ENCODE measurements at places on chromosomes 7 and 10.
A peak's percentile ranks its signal among the peaks of the same experiment; 100 is the strongest.

GRCh38 chr7:19104811-19105210, 12.6 kb downstream of the TWIST1 start:
- no peaks in the 10 kb centered on the region for H3K4me1 ChIP-seq
- H3K4me3 ChIP-seq = no peak overlapping the region
- no peak overlapping the region for H3K27ac ChIP-seq

DNA sequence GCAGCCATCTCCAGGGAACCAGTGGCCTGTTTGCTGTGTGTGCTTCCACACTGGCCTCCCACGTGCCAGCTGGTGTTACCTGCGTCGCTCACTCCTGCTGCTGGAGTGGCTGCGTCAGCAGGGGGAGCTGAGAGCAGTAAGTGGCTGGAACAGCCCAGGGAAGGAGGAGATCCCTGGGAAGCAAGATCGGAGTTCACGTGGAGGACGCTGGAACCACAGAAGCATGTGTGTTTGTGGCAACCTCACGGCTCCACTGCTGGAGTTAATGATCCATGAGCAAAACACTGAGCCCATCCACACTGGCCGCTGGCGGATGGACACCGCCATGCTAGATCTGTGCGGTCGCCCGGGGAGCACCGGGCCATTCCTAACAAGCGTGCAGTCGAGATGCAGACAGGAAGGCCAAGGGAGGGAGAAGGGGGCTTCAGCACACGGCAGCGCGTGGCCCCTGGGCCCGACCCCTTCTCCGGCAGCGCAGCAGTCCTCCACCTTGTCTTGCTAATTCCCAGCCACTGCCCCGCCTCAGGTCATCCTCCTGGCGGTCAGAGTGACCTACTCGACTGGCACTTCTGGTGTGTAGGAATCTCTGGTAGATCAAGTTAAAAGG, 68.5 kb upstream of the EEPD1 start:
- no peaks in the 10 kb centered on the region for H3K27me3 ChIP-seq
- H3K4me3 ChIP-seq = no peak overlapping the region
- peak; percentile 84 for DNase-seq
- no peak overlapping the region for H3K27ac ChIP-seq

GRCh38 chr10:18793951-18794350, 134.7 kb downstream of the ARL5B start:
- no peaks in the 10 kb centered on the region for H3K27me3 ChIP-seq
- no peak overlapping the region for H3K4me3 ChIP-seq
- DNase-seq = no peak
- no peak overlapping the region for H3K27ac ChIP-seq
- H3K36me3 ChIP-seq = no peaks in the 10 kb centered on the region
- no peaks in the 10 kb centered on the region for H3K4me1 ChIP-seq

DNA sequence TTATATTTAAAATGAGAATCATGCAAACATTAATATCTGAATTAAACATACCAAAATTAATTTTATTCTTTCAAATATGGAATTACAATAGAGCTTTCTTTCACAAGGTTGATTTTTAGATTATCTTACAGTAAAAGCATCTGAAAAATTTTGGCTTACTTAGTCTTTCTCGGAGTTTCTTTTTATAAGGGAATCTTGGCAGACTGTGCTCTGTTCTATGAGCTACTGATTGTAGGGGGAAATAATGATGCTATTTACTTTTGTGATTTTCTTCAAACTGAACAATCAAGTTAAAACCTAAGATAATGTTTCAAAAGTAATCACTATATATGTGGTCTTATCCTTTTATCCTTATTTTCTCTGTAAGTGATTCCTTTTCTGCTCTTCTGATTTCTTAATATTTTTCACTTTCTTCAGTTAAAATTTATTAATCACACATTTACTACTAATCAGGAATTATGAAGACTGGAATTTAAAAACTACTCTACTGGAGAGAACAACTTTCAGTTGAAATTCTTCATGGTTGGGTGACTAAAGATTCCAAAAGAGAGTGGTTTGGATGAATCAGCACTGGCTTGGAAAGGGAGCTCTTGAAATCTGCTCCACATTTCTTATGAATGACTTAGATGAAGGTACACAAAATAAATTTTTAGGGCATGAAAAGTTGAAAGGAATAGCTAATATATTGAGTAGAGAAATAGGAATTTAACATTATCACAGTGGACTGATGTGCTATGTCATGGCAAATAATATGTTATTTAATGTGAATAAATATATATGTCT, 103.9 kb downstream of the PPP1R9A start:
- no peak overlapping the region for H3K27ac ChIP-seq
- no peaks in the 10 kb centered on the region for H3K36me3 ChIP-seq
- DNase-seq = no peak
- no peaks in the 10 kb centered on the region for H3K4me1 ChIP-seq
- no peaks in the 10 kb centered on the region for H3K27me3 ChIP-seq

DNA sequence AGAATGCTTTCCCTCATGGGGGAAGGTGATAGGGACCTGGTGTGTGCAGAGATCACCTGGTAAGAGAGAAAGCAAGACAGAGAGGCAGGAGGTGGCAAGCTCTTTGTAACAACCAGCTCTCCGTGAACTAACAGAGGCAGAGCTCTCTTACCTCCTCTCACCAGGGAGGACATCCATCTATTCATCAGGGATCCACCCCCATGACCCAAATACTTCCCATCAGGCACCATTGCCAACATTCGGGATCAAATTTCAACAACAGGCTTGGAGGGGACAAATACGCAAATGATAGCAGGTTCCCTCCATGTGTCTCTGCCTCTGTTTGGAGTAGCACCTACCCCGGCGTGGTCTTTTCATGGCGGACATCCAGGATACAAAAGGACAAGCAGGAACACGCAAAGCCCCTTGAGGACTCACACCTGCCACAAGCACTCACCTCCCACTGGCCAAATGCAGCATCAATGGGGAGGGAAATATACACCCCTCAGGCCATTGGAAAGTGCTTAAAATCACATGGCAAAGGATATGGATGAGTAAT, 431.2 kb upstream of the AUTS2 start:
- H3K4me1 ChIP-seq = no peaks in the 10 kb centered on the region
- H3K4me3 ChIP-seq = no peak overlapping the region
- H3K27ac ChIP-seq = no peak overlapping the region
- no peaks in the 10 kb centered on the region for H3K27me3 ChIP-seq

- no peak for DNase-seq
- no peak overlapping the region for H3K27ac ChIP-seq
- H3K4me1 ChIP-seq = no peaks in the 10 kb centered on the region
- H3K4me3 ChIP-seq = no peak overlapping the region
Measured at GRCh38 chr10:29450405-29450804, 161.5 kb downstream of the LYZL1 start.

GRCh38 chr10:112634096-112634830, 187.2 kb downstream of the VTI1A start:
- H3K4me1 ChIP-seq = peaks cover 8% of the 10 kb centered on the region
- no peaks in the 10 kb centered on the region for H3K36me3 ChIP-seq
- H3K4me3 ChIP-seq = no peak overlapping the region
- no peak overlapping the region for H3K27ac ChIP-seq
- H3K27me3 ChIP-seq = no peaks in the 10 kb centered on the region
- no peak for DNase-seq

- no peak overlapping the region for H3K4me3 ChIP-seq
- no peaks in the 10 kb centered on the region for H3K36me3 ChIP-seq
- DNase-seq = no peak
- H3K27me3 ChIP-seq = no peaks in the 10 kb centered on the region
Measured at GRCh38 chr7:114821030-114821900, 100.6 kb upstream of the MDFIC start.

- H3K4me1 ChIP-seq = no peaks in the 10 kb centered on the region
- no peak overlapping the region for H3K27ac ChIP-seq
- H3K4me3 ChIP-seq = no peak overlapping the region
- no peaks in the 10 kb centered on the region for H3K36me3 ChIP-seq
- peak; percentile 22 for DNase-seq
Measured at GRCh38 chr7:71824006-71824760, 588.0 kb downstream of the CALN1 start.

GRCh38 chr10:70513848-70514309, 35.3 kb downstream of the PALD1 start:
- no peaks in the 10 kb centered on the region for H3K27me3 ChIP-seq
- peaks cover 4% of the 10 kb centered on the region for H3K4me1 ChIP-seq
- H3K4me3 ChIP-seq = no peak overlapping the region
- H3K36me3 ChIP-seq = no peaks in the 10 kb centered on the region
- DNase-seq = no peak

GRCh38 chr7:20988340-20988739, 201.7 kb upstream of the SP8 start:
- H3K4me1 ChIP-seq = no peaks in the 10 kb centered on the region
- H3K4me3 ChIP-seq = no peak overlapping the region
- no peaks in the 10 kb centered on the region for H3K36me3 ChIP-seq
- no peaks in the 10 kb centered on the region for H3K27me3 ChIP-seq

DNA sequence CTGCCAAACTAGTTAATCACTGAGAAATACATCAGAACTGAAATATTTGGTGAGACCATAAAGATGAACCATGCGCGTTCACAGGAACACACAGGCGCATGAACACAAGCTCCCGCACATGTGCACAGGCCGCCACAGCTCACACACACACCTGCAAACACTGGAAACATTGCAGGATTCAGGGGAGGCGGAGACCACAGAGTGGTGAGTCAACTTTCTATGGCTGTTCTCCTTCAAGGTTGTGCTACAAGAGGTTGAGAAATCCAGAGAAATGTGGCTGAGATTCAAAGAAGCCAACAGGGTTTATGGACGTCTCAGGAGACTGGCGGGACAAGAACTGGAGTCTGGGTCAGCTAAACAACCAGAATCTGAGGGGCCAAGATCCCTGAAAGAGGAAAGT, 17.8 kb downstream of the ESYT2 start:
- no peaks in the 10 kb centered on the region for H3K27me3 ChIP-seq
- no peak overlapping the region for H3K4me3 ChIP-seq
- peak overlapping the region; percentile 61 for H3K27ac ChIP-seq
- H3K4me1 ChIP-seq = peaks cover 13% of the 10 kb centered on the region
- DNase-seq = peak; percentile 35

DNA sequence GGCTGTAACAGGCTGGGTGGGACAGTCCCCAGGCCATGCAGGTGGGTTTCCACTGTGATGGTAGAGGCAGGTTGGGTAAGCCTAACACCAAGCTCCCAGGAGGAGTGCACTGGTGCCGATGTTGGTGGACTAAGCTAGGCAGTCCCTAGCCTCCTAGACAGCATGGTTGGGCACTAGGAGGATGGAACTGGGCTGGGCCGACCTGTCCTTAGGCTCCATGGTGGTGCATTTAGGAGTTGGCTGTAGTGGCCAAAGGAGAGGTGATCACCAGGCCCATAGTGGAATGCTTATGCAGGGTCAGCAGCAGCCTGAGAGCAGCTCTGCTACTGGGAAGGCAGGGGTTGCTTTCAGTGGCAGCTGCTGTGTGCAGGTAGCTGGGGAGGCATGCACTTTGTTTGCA, 247.7 kb upstream of the CNTNAP2 start:
- no peak overlapping the region for H3K27ac ChIP-seq
- H3K36me3 ChIP-seq = no peaks in the 10 kb centered on the region
- DNase-seq = no peak
- no peaks in the 10 kb centered on the region for H3K4me1 ChIP-seq
- no peak overlapping the region for H3K4me3 ChIP-seq

- no peaks in the 10 kb centered on the region for H3K27me3 ChIP-seq
- no peaks in the 10 kb centered on the region for H3K4me1 ChIP-seq
- no peak for DNase-seq
- no peaks in the 10 kb centered on the region for H3K36me3 ChIP-seq
Measured at GRCh38 chr10:48296576-48297098, 9.8 kb upstream of the MAPK8 start.

DNA sequence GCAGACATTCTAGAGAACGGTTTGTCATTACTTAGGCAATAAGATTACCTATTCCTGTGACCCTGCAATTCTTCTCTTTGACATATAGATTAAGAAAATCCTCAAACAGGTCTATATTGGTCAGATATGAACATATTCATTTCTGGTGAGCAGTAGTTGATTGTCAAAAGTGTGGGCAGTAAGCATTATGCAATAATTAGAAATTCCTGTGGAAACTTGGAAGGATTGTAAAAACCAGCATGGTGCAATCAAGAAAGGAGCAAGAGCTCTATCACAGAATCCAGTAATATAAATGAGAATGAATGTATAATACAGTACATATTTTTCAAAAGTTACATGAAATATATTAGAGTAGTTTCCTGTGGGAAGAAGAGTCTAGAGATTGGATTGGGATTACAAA, 406.5 kb downstream of the SUGCT start:
- H3K36me3 ChIP-seq = no peaks in the 10 kb centered on the region
- H3K4me3 ChIP-seq = no peak overlapping the region
- no peak overlapping the region for H3K27ac ChIP-seq
- no peaks in the 10 kb centered on the region for H3K4me1 ChIP-seq
- no peaks in the 10 kb centered on the region for H3K27me3 ChIP-seq
- DNase-seq = no peak

DNA sequence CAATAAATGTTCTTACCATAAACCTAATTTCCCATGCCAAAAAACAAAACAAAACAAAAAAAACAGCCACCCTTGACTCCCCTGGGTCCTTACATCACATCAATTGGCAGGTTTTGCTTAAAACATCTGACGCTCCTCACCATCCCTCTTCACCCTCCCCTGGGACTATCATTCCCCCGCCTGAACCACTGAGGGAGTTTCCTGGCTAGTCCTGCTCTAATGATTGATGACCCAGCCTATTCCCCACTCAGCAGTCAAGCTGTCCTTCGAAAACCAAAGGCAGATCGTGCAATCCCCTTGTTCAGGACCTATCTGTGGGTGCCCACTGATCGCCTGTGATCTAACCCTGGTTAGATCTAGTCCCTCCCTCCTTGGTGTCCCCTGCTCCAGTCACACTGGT, 11.2 kb upstream of the FRMPD2 start:
- no peaks in the 10 kb centered on the region for H3K27me3 ChIP-seq
- H3K4me3 ChIP-seq = no peak overlapping the region
- H3K27ac ChIP-seq = no peak overlapping the region
- H3K36me3 ChIP-seq = no peaks in the 10 kb centered on the region
- no peaks in the 10 kb centered on the region for H3K4me1 ChIP-seq
- no peak for DNase-seq

Measured in pancreas (tissue), 10 donors.